Chondrocyte (in vitro differentiated cells): ENCODE measurements at places on chromosomes 1 and 21.

DNA sequence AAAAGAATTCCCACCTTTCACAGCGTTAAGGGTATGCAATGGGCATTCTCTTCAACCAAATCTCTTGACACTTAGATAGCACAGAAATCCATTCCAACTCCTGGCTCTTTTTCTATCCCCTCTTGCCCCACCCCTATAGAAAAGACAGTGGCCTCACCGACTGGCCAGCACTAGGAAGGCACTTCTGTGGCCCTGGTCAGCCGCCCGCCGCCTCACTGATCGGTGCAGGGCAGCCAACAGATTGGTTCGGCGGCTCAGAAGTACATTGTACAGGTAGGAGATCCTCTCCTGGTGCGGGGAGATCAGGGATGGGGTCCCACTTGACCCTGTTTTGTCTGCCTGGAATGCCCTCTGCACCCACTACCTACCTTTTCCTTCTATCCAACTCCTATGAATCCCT, 9.3 kb downstream of the DCST2 start:
- DNase-seq = no peak

DNA sequence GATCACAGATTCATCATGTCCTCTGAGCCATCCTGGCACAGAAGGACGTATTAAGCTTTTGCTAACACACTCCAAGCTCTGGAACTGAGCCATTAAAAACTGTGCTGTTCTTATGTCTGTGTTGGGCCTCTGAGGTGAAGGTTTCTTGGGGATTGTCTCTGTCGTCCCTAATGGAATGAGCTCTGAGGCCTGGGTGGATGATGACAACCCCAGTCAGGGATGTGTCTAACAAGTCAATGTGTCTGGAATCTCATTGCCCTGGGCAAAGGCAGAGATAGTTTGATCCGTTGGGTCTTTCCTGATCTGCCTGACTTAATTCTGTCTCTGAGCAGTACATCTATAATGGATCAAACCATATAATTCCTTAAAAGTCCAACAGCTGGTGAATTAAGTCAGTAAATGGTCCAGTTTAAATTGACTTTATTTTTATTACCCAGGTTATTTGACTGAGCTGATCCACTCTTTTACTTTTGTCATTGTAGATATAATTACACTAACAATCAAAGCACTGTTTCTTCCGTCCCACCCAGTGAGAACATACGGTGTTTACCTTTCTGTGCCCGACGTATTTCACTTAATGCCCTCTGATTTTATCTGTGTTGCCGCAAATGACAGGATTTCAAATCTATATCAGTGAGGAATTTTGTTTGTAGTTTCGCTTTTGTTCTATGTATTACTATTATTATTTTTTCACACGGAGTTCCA, 38.8 kb upstream of the OR2B11 start:
- no peak for DNase-seq

DNA sequence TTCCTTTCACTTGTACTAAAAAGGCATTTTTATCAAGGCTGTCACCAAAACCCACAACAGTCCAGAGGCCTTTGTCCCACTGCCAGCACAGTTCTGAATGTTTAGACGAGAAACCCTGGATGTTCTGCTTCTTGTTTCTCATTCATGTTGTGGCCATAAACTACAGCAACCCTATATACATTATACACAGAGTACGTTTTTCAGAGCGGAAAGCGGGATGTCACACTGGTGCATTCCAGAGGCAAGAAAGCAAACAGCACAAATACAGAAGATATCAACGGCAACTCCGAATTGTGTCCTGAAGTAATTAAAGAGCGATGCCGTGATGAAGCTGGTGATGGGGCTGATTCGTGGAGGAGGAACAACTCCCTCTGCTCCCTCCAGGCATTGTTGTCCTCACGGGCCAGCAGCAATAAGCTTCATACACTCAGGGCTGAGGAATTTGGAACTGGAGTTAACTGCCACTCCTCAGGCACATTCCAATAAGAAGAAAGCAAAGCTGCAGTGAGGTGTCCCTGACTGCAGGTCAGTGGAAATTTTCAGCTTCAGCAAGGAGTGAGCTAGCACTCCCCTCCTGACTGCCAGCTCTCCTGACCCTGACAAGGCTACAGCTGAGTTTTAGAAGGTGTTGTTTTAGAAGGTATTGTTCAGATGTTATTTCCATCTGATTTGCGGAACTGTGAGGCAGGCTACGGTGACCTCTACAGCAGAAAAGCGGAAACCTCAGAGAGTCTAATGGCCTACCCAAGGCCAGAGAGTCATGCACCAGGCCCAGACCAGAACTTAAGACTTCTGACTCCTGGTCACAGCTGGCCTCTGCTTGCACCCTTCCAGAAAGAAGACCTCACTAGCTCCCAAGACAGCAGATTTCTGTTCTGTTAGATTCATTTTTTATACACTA, 149.0 kb downstream of the TGFBR3 start:
- DNase-seq = no peak

DNA sequence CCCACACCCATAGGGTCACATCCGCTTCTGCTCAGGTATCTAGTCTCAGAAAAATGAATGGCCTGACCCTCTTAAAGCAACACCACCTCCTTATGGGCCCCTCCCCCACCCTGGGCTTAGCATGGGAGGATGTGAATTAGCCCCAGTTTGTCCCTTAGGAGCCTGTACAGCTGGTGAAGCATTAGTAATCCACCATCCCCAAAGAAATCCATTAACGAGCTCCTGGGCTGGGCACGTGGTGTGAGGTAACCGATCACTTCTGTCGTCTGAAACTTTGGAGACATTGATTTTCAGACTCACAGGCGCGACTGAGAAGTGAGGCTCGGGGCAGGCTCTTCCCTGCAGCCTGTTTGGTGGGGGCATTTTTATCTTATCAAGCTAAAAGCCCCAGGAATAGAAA, 10.5 kb downstream of the RASSF5 start:
- peak; percentile 21 for DNase-seq

DNA sequence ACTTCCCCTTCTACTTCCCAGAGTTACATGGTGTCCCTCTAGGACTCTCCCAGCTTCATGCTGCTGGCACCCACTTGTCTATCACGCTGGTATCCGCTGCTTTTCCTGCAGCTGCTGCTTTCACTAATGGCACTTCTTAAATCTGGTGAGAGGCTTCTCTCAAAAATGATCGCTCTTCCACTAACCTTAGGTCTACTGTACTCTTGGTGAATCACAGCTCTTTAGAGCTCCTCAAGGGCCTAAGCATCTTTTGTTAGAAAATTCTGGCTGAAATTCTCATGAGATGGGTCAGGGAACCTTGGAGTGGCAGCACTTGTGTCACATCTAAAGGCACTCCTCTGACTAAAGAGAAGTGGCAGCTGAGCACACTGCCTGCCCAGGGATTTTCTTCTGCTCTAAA, 32.1 kb downstream of the ZMYND12 start:
- no peak for DNase-seq

DNA sequence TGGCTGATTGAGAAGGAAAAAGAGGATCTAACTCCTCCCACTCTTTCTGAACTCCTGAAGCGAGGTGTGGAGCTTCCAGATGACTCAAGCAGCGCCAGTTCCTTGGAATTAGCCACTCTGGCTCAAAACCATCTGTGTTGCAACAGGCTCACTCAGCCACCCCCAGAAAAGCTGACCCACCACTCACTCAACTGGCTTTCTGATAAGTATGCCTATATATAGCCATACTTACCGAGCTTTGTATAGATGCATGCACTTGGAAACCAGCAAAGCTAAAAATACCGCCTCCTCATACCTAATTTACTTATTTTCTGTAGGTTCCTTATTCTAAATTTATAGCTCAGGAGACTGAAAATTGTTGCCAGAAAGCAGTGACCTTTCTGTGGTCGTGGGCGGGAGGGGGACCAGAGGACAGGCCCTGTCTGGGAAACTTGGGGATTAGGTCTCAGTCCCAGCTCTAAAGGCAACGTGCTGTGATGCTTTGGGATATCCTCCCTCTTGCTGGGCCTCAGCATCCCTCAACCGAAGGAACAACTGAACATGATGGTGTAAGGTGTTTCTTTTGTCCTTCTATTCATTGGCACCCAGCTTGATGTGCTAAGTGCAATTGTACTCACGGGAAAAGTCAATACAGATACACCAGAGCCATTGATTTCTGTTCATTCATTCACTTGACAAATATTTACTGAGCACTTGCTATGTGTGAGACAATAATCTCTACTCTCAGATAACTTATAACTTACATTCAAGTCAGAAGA, 65.7 kb downstream of the NENF start:
- no peak for DNase-seq

- no peak for DNase-seq
Measured at GRCh38 chr1:155313261-155313660, 4.6 kb downstream of the FDPS start.

DNA sequence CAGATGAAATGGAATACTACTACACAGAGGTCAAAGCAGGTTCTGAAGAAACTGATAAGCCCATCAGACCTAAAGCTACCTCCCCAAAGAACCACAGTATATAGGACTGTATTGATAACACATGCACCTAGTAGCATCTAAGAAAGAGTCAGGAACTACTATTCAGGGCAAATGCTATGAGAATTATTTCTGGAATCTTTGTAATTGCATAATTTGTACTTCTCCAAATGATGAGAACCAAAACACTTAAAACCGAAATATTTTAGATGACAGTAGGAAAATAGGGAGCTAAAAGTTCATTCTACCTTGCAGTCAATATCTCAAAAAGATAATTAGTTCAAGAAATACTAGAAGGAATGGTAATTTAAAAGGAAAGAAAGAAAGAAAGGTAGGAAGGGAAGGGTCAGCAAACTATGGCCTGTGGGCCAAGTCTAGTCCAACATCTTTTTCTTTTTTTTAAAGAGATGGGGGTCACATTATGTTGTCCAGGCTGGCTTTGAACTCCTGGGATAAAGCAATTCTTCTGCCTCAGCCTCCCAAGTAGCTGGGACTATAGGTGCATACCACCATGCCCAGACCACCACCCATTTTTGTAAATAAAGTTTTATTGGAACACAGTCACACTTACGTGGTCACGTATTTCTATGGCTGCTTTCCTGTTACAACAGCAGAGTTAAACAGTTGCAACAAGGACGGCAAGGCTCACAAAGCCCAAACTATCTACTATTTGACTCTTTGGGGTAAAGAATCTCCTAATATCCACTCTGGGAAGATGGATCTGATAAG, 24.0 kb downstream of the EGLN1 start:
- no peak for DNase-seq

GRCh38 chr1:7390604-7391000, 380.5 kb upstream of the VAMP3 start:
- peak; percentile 65 for DNase-seq

DNA sequence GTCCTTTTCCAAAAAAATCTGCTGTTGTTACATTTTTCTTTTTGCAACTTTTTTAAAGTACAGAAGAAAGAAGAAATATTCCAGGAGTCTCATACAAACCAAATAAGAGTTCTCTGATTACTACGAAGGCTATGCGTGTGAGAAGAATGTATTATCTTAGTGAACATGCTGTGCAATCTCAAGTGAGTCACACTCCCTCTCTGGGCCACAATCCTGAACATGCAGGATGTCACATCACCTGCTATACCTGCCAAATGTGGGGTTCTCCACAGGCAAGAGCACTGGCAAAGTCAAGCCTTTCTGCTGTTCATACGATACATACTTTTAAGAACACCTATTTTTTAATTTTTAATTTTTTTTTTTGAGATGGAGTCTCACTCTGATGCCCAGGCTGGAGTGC, 21.7 kb upstream of the TRIM63 start:
- no peak for DNase-seq

GRCh38 chr21:46662367-46662654, 26.8 kb downstream of the PRMT2 start:
- no peak for DNase-seq

GRCh38 chr1:225972344-225973152, 26.6 kb downstream of the SDE2 start:
- DNase-seq = no peak

- no peak for DNase-seq
Measured at GRCh38 chr1:154629061-154629674, 21.2 kb upstream of the ADAR start.

DNA sequence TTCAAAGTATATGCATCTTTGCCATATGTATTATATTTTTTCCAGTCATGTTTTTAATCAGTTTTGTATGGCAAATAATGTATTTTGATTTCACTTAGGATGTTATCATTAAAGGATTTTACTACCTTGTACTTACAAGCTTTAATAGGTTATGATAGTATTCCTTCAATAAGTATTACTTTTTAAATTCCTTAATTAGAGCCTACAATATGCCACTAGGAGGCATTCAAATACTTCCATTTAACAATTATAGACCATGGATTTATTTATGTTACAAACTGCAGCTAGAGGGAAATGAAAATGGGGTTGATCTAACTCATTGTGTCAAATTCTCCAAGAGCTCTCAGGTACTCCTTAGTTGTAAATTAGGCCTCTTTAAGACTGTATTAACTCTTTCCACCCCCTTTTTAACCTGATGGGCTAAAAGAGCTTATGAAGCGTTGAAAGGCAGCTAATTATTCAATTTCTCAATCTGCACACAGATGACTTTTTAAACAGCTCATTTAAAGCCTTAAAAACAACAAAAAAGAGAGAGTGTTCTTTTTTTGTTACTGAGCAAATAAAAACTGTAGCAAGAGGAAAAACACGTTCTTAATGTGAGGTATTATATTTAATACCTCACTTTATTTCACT, 156.2 kb downstream of the DENND1B start:
- DNase-seq = no peak

GRCh38 chr1:238104752-238105151, 214.0 kb upstream of the ZP4 start:
- no peak for DNase-seq

DNA sequence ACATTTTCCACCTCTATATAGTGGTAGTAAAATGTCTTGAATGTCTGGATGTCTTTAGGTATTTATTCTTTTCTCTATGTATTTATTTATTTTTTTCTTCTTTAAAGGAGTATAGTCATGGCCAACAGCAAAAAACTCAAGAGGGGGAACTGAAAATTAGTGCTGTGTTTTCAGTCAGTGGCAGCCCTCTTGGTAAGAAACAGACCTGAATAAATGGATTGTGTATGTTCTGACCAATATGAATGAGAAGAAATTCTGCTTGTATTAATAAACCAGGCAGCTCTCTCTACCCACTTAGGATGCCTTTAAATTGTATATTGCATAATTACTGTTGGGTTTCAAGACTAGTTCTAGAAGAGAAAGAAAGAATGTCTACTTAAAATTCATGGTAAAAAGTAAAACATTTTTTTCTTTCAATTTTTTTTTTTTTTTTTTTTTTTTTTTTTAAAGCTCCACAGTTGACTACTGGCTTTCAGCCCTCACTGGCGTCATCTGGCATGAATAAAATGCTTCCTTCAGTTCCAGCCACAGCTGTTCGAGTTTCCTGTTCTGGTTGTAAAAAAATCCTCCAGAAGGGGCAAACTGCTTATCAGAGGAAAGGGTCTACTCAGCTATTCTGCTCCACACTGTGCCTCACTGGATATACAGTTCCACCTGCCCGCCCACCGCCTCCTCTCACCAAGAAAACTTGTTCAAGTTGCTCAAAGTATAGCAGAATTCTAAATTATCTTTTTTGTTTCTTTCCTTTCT, 101.6 kb downstream of the ZMYM4 start:
- no peak for DNase-seq
